IPS DF 19.7 (cell line): ENCODE measurements at places on chromosomes 6 and 20.

DNA sequence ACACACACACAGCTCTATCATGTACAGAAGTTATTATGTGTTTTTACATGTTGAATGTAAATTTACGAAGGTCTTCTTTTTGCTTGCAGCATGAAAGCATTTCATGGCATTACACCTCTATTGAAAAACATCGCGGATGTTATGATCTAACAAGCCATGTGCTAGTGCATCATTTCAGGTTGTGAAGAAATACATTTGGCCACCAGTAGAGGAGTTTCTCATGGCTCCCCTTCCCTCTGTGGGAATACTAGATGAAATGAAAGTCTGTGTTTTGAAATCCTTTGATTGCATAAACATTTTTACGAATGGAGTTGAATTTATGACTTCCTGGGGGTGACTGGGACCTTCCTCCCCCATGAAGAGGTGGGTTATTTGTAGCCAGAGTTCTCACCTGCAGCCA is 17.7 kb downstream of the MAS1 start:
- no peak for DNase-seq

GRCh38 chr20:48657426-48658197 is 170.2 kb downstream of the PREX1 start:
- DNase-seq, result no peak

DNA sequence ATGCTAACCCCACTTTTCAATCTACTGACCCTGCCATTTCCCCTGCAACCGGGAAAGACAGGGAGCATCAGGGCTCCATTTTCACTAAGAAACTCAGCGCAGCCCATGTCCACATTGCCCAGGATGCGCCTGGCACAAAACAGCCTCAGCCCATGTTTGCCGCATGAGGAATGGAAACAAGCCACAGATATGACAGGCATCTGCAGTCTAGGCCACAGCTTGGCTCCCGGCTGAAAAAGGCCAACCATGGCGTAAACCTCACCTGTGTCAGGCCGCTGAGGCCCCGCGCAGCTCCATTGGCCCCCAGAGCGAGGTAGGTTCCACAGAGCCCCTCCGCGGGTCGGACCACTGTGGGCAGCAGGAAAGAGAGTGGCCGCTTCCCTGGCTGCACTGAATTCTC is 21.7 kb downstream of the GGT7 start:
- DNase-seq, result no peak

- no peak for DNase-seq
Observed at GRCh38 chr6:101516578-101516977, 123.1 kb downstream of the GRIK2 start.

GRCh38 chr6:16358531-16359138 is 120.2 kb downstream of the GMPR start:
- DNase-seq, result no peak

DNA sequence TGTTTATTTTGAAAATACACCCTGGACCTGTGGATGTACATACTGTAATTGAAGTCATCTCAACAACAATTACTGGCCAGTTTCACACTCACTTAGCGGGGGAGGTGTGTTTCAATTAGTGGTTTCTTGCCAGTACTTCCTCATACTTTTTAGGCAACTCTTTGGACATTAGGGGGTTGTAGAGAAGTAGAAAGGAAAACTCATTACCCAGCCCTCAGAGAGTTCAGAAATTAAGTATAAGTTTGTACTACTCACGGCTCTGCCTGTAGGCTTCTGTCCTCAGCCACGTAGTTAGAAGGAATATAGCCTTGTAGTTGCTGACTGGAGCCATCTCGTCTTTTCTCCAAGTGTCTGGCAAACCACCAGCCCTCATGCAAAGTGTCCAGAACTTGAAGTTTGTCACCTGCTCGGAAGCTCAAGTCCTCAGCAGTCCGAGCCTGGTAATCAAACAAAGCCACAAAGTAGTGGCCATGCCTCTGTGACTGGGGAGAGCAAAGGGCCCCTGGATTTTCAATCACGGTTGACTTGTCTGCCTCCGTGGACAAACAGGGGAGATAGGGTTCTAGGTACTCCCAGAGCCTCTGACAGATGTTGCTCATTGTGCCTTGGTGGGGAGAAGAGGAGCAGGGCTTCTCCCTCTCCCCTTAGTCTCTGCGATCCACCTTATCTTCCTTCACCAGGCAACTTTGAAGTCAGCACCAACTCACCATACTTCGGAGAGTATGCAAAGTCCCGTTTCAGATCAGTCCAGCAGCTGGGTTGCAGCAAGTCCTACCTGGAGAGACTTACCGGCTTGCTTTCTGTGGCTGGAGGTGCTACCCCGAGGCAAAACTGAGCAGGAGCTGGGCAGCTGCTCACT is 749 bp downstream of the FRK start:
- no peak for DNase-seq

GRCh38 chr6:30686009-30686907 is at the start of gene PPP1R18:
Gene PPP1R18 (minus strand): TSS chr6:30686645. CDS start chr6:30686018, 627 bp downstream.
- DNase-seq, result no peak

DNA sequence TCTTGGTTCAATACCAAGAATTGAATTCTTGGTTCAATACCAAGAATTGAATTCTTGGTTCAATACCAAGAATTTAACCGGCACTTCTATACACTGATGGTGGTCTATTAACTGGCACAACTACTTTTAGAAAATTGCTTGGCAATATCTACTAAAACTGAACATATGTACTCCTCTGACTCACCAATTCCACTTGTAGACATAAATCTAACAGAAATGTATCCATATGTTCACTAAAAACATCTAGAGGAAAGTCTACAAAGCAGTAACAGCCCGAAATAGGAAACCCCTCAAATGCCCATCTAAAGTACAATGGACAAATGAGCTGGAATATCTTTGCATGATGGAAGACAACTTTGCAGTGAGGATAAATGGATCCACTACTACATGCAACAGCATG is 71.9 kb downstream of the KIF16B start:
- no peak for DNase-seq

GRCh38 chr6:3454273-3455010 is 2.4 kb downstream of the SLC22A23 start:
- DNase-seq, result no peak

- no peak for DNase-seq
Observed at GRCh38 chr20:56373942-56374341, 15.2 kb downstream of the FAM210B start.

DNA sequence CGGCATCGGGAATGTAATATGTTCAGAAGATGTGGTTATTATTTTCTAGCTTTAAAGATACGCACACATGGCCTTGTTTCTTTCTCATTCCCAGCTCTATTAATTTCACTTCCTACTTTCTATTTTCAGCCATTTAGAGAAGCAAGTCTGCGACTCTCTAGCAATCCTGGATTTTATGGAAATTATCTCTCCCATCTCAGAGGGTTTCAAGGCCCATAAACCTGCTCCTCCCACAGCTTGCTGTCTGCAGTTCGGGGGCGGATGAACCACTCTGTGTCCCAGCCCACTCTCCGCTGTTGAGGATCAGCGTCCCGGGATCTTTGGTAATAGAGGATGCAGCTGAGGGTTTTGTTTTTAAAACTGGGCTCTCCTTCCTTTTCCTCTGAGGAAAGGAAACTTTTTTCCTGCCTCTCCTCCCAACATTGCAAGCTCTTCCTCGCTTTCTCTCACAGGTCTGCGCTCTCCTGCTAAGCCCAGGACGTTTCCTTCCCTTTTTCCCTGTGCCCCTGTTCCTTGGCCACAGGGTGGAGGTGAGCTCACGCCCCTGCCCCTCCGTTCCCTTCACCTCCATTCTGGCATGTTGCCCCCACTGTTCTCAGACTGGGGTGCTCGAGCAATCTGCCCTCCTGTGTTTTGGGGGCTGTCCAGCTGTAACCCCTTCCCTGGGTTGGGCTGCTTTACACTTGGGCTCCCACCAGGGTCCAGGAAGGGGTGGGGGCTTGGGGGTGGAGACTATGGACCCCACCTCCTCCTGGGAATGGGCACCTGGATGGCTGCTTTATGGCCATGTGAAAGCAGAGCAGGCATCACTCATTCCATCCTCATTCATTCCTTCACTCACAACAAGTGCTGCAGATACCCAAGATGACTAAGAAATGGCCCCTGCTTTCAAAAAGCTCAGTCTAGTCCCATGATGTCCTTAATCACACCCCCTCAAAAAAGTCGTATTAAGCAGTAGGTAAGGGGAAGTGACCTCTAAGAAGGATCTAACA is 54.9 kb downstream of the ZBTB9 start:
- no peak for DNase-seq

- no peak for DNase-seq
Observed at GRCh38 chr20:32580970-32581838, 3.9 kb downstream of the NOL4L start.

DNA sequence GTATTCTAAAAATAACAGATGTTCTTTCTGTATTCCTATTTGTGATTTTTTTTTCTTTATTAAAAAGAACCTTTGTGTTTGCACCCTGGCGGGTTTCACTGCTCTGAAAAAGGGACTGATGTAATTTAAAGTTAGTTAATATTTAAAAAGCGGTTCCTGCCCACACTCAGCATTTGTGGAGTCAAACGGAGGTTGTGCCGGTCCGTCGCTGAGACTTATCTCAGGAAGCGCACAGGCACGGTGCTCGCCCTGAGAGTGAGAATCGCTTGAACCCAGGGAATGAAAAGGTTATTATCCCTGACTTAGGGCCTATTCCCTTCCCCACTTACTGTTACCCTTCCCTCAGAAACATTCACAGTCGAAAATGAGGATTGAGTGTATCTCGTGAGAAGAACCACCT is 366.7 kb downstream of the THBS2 start:
- no peak for DNase-seq

GRCh38 chr20:57412347-57413029 is 21.3 kb downstream of the RBM38 start:
- DNase-seq, result no peak

GRCh38 chr6:154758125-154758524 is 24.9 kb downstream of the SCAF8 start:
- DNase-seq, result no peak

DNA sequence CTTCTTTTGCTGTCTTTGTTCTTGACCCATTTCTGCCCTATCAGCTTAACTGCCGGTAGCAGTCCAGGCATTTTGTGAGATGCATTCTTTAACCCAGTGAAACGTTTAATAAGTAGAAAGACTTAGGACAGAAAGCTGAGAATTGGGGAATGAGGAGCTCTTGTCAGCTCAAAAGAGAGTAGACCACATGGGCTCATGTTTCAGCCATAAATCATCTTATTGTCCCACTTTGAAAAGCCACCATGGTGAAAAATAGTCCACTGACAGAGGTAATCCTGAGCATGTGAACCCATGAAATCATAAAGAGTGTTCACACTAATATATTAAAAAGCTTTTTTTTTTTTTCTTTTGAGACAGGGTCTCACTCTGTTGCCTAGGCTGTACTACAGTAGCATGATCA is 16.3 kb downstream of the ORC3 start:
- DNase-seq, result no peak

DNA sequence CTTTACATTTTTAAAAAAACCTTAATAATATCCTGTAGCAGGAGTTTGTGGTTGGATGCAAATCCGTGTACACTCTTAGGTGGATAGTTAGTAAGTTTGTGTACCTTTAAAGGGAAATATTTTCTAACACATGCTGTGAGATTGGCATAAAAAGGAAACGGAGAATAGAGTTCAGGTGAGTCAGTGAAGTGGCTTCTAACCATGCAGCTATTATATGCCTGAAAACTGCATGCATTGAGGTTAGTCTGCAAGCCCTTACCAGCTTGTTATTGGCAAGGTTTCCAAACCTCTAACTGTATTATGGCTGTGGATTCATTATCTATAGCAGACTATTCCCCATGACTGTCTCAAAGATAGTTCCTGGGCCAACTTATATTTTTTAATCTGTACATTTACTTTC is 420.6 kb upstream of the MMS22L start:
- DNase-seq, result no peak

DNA sequence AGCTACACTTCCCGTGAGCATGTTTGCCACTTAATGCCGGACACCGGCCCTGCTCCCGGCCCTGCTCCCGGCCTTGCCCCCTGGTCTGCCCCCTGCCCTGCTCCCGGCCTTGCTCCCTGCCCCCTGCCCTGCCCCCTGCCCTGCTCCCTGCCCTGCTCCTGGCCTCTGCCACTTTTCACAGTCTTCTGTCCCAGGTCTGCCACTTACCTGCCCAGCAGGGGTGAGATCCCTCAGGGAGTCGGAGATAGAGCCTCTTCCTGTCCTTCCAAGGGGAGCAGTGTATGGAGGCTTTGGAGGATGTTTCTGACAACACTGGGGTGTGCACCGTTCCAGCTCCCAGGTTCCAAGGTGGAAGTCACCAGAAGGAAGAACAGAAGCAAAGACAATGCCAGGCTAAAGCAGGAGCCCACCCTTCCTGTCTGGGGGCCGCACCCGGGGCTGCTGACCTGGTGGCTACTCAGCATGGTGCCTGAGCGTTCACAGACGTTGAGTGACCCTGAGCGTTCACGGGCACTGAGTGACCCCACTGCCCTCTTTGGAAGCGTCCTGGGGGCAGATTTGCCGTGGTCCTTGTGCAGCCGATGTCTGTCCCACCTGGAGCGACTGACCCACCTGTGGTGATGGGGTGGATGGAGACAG is 199.8 kb downstream of the DLL1 start:
- DNase-seq, result no peak

- no peak for DNase-seq
Observed at GRCh38 chr6:125302840-125303511, 1.2 kb upstream of the HDDC2 start.

- DNase-seq, result no peak
Observed at GRCh38 chr6:56961151-56961550, 6.2 kb downstream of the BEND6 start.

- DNase-seq, result no peak
Observed at GRCh38 chr20:44011251-44011940, 96.7 kb downstream of the TOX2 start.

- no peak for DNase-seq
Observed at GRCh38 chr20:46214824-46215488, 93.3 kb downstream of the CDH22 start.

GRCh38 chr6:44831002-44831610 is 443.6 kb downstream of the CDC5L start:
- no peak for DNase-seq

- no peak for DNase-seq
Observed at GRCh38 chr6:12012038-12012557, at the start of gene HIVEP1. Gene HIVEP1 (plus strand): TSS chr6:12012312. CDS start chr6:12015629, 3,317 bp downstream.

DNA sequence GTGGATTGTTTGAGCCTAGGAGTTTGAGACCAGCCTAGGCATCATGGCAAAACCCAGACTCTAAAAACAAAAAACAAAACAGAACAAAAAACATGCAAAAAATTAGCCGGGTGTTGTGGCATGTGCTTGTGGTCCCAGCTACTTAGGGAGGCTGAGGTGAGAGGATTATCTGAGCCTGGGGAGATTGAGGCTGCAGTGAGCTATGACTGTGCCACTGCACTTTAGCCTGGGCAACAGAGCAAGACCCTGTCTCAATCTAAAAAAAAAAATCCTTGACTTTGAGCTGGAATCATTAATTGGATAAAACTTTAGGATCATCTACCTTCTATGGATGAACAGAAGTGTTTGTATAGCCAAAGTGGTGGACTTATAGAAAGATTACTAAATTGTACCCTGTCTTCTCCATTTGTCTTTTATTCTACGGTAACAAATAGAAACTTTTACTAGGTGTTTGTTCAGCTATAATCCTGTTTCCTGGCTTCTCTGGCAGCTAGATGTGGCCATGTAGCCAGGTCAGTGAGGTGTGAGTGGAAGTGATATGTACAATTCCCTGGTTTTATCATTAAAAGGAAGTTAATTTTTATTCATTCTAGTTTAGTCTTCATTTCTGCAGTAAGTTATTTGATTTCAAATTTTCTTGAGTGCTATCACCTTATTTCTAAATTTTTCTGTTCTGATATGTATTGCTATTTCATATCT is 108.3 kb upstream of the RNF24 start:
- no peak for DNase-seq

GRCh38 chr20:330233-331149 is 5.1 kb downstream of the SOX12 start:
- DNase-seq, result no peak
